ENCODE measurements at places on chromosomes 11 and 22.
A peak's percentile ranks its signal among the peaks of the same experiment; 100 is the strongest.

- DNase-seq, result no peak
Observed at GRCh38 chr11:75265851-75266531, 25.4 kb downstream of the TPBGL start.

DNA sequence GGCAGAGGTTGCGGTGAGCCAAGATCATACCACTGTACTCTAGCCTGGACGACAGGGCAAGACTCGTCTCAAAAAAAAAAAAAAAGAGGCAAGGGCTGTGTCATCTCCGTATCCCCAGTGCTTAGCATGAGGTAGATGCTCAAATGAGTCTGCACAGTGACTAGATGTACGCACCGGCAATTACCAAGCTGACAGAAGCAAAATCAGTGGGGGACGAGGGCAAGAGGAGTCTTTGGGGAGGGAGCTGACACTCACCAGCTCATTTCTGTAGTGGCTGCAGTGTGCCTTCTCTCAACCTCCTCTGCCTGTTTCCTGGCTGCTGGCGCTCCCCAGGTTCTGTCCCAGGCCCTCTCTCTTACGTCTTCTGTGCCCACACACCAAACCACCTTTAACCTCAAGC lies 69.9 kb downstream of the PACSIN2 start:
- no peak for DNase-seq

DNA sequence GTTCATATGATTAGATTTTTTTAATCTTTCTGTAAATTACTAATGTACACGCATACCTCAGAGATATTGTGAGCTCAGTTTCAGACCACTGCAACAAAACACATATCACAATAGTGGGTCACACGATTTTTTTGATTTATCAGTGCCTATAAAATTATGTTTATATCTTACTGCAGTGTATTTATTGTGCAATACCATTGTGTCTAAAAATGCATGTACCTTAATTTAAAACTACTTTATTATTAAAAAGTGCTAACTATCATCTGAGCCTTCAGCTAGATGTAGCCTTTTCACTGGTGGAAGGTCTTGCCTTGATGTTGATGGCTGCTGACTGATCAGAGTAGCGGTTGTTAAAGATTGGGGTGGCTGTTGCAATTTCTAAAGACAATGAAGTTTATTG lies 918.8 kb upstream of the CHORDC1 start:
- no peak for DNase-seq

- no peak for DNase-seq
Observed at GRCh38 chr11:43687120-43687791, 6.7 kb downstream of the HSD17B12 start.

DNA sequence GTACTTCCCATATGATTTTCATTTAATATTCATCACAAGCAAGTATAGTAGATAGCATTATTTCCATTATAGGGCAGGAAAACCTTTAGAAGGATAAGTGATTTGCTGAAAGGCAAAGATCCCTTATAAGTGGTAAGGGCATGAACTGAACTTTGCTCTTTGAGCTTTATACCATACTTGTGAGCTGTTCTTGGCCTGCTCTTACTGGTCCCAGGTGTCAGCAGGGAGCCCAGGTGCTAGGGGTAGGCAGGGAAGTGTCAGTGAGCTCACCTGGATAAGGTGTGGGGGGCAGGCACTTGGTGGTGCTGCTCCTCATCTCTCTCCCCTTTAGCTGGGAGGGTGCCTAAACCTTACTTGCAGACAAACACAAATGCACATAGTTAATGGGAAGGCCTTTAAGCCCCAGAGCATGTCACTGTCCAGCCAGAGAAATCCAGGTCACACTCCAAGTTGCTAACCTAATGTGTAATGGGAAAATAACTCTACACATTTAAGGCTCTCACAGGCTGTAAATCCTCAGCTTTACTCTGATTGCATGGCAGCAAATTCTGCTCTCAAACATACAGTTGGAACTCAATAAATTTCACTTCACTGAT lies 114.4 kb downstream of the PLEKHA7 start:
- no peak for DNase-seq

- DNase-seq, result no peak
Observed at GRCh38 chr11:124788521-124788920, 11.7 kb downstream of the MSANTD2 start.

- no peak for DNase-seq
Observed at GRCh38 chr11:102685754-102686153, 19.8 kb downstream of the MMP27 start.

DNA sequence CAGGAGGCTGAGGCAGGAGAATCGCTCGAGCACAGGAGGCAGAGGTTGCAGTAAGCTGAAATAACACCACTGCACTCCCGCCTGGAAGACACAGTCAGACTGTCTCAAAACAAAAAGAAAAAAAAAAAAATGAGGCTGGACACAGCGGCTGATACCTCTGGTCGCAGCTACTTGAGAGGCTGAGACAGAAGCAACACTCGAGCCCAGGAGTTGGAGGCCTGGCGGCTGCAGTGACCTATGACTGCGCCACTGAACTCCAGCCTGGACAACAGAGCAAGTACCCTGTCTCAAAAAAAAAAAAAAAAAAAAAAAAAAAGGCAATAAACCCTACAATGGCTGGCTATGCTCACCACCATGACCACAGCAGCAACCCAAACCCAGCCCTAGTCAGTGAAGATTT lies 11.0 kb downstream of the NAP1L4 start:
- DNase-seq, result no peak

DNA sequence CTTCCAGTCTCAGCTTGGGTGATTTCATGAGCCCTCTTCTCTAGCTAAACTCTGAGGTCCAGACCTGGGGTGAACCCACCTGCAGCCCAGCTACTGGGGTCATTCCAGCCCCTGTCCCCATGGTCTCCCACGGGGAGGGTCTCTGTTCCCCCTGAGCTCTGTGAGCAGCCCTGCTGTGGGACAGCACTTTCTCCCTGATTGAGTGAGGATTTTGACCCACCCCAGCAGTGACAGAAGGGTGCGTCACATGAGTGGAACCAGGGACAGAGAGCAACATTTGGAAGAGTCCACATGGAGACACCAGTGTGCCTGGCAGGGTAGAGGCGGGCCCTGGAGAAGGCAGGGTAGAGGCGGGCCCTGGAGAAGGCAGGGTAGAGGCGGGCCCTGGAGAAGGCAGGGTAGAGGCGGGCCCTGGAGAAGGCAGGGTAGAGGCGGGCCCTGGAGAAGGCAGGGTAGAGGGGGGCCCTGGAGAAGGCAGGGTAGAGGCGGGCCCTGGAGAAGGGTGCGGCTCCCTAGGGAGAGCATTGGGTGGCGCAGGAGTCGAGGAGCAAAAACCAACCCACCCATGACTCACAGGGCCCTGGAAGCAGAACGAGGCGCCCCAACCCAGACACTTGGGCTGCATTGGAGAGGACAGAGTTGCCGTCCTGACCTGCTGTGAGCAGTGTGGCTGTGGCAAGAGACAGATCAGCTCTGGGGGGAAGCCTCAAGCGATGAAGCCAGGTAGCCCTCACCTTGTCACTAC lies 227.7 kb upstream of the B3GAT1 start:
- DNase-seq, result no peak

DNA sequence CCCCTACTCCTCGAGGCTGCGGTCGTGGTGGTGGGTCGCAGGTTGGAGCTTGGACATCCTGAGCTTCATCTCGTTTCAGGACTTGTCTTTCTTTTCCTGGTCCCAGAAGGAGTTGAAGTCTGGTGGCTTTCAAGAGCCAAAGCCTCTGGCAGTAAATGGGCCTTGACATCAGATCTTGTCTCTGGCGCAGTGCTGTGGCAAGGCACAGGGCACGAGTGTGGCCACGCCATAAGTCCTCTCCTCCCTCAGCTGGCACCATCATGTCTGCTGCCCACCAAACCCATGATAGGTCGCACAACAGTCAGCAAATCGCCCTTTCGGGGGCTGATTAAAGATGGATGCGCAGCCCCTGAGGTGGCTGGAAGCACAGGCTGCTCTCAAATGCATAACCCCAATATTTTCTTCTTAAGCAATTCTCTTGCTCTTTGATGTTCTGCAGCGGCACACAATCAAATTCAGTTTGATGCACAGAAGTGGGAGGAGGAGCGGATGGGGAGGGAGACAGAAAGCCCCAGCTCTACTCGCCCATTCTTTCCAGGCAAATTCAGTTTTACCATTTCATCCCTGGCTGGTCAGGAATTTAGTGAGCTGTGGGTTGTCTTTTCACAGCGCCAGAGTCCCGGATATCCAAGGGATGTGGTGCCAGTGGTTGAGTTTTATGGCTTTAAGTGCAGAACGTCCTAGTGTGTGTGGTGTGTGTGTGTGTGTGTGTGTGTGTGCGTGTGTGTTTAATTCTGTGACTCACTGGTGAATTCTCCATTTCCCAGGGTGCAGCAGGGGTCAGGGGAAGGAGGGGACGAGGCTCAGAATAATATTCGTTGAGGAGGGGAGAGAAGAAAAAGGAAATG lies 162.0 kb downstream of the DSCAML1 start:
- DNase-seq, result no peak

DNA sequence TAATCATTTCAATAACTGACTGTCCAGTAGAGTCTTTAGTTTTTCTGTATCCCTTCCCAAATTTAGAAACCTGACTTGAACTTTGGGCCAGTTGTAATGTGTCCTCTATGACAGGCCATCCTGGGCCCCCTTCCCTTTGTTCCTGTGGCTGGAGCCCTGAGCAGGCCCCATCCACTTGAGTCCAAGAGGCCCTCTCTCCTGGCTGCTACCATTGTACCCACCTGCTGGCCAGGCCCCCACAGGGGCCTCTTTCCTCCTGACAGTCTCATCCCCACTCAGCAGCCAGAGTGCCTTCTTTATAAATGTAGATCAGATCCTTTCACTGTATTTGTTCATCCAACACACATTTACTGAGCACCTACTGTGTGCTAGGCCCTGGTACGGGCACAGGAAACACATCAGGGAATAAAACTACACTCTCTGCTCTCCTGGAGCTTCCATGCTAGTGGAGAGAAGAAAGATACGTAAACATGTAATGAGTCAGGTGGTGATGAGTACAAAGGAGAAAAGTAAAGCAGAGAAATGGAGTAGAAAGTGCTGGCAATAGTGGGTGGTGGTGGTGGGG lies 2.7 kb upstream of the LRP5 start:
- no peak for DNase-seq

DNA sequence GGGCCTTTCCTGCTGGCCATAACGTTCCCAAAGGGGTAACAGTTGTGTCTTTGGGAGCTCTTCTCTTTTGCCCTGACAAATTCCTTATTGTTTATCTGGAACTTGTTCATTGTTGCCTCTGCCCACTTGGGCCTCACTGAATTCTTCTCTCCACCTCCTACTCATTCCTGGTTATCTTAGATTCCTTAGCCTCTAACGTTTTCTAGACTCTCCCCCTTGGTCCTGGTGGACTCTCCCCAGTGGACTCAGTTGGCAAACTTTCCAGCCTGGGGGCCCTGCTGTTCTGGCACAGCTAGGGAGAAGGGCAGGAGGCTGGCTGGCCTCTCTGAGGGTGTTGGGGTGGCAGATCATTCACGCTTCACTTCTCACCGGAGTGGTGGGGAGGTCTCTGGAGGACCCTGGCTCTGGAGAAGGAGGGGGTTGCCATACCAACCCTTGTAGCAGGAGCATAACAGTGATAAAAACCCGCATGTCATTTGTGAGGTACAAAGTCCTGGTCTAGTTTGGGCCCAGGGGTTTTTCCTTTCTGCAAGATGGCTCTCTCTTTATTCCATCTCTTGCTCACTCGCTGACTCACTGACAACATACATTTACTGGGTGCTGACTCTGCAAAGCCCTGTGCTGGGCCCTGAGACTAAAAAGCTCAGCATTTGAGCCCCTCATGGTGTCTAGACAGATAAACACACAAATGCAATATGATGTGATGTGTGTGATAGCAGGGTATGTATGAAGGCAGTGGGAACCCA lies 39.7 kb downstream of the YWHAH start:
- DNase-seq, result no peak

DNA sequence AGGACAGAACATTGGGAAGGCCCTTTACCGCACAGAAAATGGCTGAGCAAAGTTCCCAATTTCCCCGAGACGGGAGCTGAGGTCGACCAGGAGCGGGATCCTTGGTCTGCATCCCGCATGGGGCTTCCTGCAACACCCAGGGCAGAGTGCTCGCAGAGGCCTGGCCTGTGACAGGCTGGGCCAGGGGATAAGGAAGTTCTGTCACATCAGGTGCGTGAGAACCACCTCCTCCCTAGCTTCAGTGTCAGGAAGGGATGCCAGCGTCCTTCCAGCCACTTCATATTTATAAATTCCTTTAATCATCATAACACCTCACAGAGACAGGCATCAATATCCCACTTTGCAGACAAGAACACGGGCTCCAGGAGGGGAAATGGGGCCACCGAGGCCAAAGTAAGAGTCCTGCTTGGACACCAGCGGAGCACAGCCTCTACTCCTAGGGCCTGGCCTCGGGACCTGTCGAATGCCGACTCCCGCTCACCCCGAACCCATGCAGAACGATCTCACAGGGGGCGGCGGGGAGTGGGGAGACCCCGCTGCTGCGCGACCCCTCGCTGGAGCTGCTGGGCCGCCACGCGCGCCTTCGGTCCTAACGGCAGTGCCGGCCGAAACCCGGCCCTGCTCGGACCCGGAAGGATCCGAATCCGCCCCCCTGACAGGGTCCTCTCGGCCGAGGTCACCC lies 532 bp downstream of the BET1L start:
- DNase-seq, result peak; percentile 36

DNA sequence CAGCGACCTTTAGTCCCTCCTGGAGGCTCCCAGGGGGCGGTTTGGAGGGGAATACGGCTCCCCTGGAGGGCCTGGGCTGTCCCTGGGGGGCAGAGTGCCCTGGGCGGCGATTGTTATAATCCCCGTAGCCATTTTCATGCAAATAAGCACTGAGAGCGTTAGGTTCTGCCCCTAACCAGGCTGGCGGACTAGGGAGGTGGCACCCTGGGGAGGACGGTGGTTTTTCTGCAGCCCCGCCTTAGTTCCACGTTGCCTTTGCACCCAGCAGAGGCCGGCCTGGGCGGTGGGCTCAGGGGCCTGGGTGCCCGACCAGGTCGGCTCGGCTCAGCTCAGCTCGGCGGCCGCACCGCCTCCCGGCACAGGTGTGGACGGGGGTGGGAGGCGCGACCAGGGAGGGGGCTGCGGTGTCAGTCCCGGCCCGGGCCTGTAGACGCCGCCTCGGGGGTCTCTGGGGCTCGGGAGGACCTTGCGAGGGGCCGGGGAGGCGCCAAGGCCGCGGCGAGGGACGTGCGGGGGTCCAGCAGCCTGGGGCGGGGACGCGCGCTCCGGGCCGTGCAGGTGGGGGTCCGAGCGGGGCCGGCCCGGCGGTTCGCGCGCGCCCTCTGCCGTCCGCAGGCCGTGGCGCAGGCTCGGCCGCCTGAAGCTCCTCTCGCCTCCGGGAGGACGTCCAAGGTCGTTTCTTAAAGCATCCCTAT lies 2.3 kb upstream of the DUSP8 start:
- DNase-seq, result peak; percentile 73

- DNase-seq, result no peak
Observed at GRCh38 chr11:65610404-65610803, 3.6 kb downstream of the MAP3K11 start.

GRCh38 chr11:77019976-77020595 lies 14.1 kb upstream of the B3GNT6 start:
- no peak for DNase-seq

All from HuH-7 (cell line).